ENCODE measurements at places on chromosomes 5 and 9. TPM values are rescaled to one million over a fixed set of nuclear protein-coding genes. Genes with fewer than 3 reads are reported as not detected.

The KLF9 gene
- 8.8 TPM for total RNA-seq

The LTC4S gene
- total RNA-seq, result 3.7 TPM

The IL9 gene
- not detected for total RNA-seq

The GDNF gene
- total RNA-seq, result not detected

The CCDC192 gene
- not detected for total RNA-seq

DNA sequence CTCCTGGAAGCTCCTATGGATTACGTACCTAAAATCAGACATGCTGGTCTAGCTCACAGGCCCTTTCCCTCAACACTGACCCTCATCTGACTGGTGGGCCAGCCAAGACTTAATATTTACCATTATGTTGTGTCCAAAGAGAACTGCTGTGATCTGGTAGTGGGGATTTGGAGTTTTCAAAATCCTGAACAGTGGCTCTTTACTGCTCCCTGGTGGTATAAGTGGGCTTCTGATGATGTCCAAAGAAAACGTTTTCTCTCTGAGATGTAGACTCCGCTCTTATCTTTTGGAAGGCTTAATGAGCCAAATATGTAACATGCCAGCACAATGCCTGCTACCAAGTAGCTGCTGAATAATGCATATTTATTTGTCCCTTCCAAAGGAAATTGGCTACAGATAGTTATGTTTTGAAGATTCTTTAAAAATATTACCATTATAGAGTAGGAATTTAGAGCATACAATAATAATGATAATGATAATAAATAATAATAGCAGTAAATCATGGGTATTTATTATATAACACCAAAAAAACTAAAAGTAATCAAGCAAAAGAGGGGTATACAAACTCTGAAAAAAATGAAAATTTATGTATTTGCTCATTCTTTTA, 406.6 kb upstream of the TNC start:
- DNase-seq, result peak; percentile 30
- H3K36me3 ChIP-seq, result no peaks in the 10 kb centered on the region
- H3K27me3 ChIP-seq, result peaks cover 4% of the 10 kb centered on the region
- H3K4me1 ChIP-seq, result no peaks in the 10 kb centered on the region
- no peak overlapping the region for H3K27ac ChIP-seq
- H3K4me3 ChIP-seq, result no peak overlapping the region

DNA sequence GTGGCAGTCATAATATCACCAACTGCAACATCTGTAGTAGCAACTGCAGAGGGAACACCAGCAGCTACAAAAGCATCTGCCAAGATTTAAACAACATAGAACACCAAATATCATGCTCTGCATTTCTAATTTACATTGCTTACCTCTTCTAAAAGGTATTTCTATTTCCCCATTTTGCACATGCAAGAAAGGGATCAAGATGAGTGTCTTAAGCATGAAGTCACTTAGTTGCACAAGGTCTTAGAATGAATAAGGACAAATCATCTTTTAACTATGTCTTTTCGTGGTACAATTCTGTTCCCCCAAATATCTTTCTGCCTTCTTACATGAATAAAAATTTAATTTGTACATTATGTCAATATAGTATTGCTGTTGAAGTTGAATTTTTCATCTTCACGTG, 1746.4 kb downstream of the EFNA5 start:
- no peak for DNase-seq
- H3K36me3 ChIP-seq, result no peaks in the 10 kb centered on the region
- H3K27me3 ChIP-seq, result no peaks in the 10 kb centered on the region
- no peaks in the 10 kb centered on the region for H3K4me1 ChIP-seq
- no peak overlapping the region for H3K27ac ChIP-seq

DNA sequence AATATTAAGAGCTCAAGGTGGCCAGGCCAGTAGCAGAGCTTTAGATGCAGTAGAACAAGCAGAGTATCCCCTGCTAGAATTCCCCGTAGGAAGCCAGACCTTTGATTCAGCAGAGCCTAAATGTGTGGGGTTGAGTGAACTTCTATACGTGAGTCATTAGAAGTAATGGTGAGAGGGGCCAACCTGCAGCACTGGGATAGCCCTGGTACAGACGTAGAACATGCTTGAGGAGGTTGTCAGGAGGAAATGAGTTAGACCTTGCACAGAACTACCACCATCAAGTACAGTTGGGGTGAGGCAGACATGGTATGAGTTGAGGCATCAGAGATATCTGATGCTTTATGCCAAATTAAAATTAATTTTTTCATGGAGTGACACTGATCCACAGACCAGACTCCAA, 42.0 kb downstream of the PDCD1LG2 start:
- H3K27me3 ChIP-seq, result no peaks in the 10 kb centered on the region
- peaks cover 2% of the 10 kb centered on the region for H3K36me3 ChIP-seq
- no peak for DNase-seq
- H3K27ac ChIP-seq, result no peak overlapping the region
- H3K4me1 ChIP-seq, result peaks cover 4% of the 10 kb centered on the region

DNA sequence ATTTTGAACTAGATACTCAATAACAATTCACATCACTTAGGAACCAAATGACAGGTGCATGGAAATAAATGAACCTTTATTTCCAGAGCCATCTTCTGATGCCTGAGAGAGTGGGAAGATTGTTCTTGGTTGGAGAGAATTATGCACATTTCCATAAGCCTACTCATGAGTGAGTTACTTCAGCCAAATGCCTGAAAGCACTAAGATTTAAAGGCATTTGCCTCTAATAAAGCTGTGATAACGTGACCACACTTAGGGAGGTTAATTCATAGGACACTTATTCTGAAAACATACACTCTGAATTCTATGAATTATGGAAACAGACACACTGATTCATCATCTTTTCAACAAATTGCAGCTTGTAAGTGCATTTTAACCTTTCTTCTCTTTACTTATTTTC, 40.0 kb downstream of the KCTD16 start:
- H3K4me3 ChIP-seq, result no peak overlapping the region
- no peak for DNase-seq
- no peaks in the 10 kb centered on the region for H3K4me1 ChIP-seq
- H3K36me3 ChIP-seq, result no peaks in the 10 kb centered on the region

- no peak overlapping the region for H3K4me3 ChIP-seq
- DNase-seq, result peak; percentile 66
- no peak overlapping the region for H3K27ac ChIP-seq
- H3K4me1 ChIP-seq, result peaks cover 18% of the 10 kb centered on the region
- H3K36me3 ChIP-seq, result no peaks in the 10 kb centered on the region
Measured at GRCh38 chr5:42912184-42912798, 100.6 kb upstream of the SELENOP start.

- no peak overlapping the region for H3K27ac ChIP-seq
- H3K4me1 ChIP-seq, result no peaks in the 10 kb centered on the region
- no peaks in the 10 kb centered on the region for H3K36me3 ChIP-seq
- no peaks in the 10 kb centered on the region for H3K27me3 ChIP-seq
- DNase-seq, result no peak
- no peak overlapping the region for H3K4me3 ChIP-seq
Measured at GRCh38 chr5:98606961-98607360, 166.5 kb upstream of the RGMB start.

DNA sequence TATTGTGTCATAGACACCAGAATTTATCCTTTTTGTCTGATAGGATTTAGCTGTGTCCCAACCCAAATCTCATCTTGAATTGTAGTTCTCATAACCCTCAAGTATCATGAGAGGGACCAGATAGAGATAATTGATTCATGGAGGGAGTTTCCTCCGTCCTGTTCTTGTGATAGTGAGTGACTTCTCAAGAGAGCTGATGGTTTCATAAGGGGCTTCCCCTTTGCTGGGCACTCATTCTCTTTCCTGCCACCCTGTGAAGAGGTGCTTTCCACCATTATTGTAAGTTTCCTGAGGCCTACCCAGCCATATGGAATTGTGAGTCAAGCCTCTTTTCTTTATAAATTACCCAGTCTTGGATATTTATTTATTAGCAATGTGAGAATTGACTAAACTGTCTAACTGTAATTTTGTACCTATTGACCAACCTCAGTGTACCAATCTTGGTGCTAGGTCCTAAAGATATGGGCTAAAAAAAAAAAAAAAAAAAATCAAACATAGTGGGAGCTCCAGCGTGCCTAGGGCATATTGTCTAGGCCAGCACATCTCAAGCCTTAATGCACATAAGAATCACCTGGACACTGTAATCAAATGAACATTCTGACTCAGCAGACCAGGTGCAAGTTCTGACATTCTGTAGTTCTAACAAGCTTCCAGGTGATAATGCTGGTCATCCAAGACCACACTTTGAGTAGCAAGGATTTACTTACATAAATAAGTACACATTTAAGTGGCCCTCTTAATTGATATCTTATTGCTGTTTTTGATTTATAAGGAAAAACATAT, 30.5 kb downstream of the ST8SIA4 start:
- no peak overlapping the region for H3K4me3 ChIP-seq
- no peaks in the 10 kb centered on the region for H3K27me3 ChIP-seq
- no peak overlapping the region for H3K27ac ChIP-seq
- DNase-seq, result no peak

GRCh38 chr5:115423051-115423450, 121.5 kb downstream of the FEM1C start:
- no peak overlapping the region for H3K4me3 ChIP-seq
- H3K36me3 ChIP-seq, result no peaks in the 10 kb centered on the region
- H3K27ac ChIP-seq, result no peak overlapping the region
- peaks cover 15% of the 10 kb centered on the region for H3K27me3 ChIP-seq
- H3K4me1 ChIP-seq, result no peaks in the 10 kb centered on the region

GRCh38 chr5:81195335-81195929, 37.7 kb upstream of the CKMT2 start:
- DNase-seq, result no peak
- no peak overlapping the region for H3K27ac ChIP-seq
- peak overlapping the region; percentile 36 for H3K4me3 ChIP-seq
- H3K27me3 ChIP-seq, result no peaks in the 10 kb centered on the region

All from activated CD8-positive, alpha-beta T cell treated with anti-CD3 and anti-CD28 coated beads, Interleukin-2, amount 10 ng/mL, durations not matched to agents 7 days and 5 days (primary cell).